Neural crest cell (in vitro differentiated cells): ENCODE measurements at places on chromosomes 1 and 21. TPM values are rescaled to one million over a fixed set of nuclear protein-coding genes. Genes with fewer than 3 reads are reported as not detected.

DNA sequence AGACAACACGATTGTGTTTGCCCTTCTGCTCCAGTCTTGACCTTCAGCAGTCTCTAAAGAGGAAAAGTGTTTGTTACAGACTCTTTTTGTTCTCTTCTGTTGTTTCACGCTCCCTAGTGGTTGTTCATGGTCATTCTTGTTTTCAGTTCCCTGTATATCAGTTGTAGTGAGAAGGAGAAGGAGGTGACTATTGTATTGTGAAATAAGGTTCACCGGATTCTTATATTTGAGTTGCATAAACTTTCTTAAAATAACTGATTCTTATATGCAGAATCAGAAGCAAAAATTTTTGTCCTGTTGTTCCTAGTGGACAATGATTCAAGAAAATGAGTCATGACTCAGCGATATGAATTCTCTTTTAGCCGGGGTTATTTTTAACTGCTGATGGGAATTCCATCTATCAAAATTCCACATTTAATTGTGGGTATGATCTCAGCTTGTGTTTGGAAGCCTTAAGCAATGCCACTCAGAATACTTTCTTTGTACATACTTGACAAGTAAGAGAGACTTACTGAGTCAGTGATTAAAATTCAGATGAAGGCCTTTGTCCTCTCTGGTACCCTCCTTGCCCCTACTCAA is 152.2 kb downstream of the CLEC20A start:
- H3K27me3 ChIP-seq, result no peaks in the 10 kb centered on the region
- H3K4me1 ChIP-seq, result peaks cover 49% of the 10 kb centered on the region
- DNase-seq, result peak; percentile 9
- no peaks in the 10 kb centered on the region for H3K36me3 ChIP-seq

The TLCD4 gene
- 0.89 and 1.2 TPM in 2 replicates for total RNA-seq

The CASZ1 gene
- total RNA-seq, result 2.6 and 2.9 TPM in 2 replicates

The NUP210L gene
- total RNA-seq, result 0.05 TPM in 1 of 2 replicates, not detected in the other

The C1orf116 gene
- 0.30 and 0.37 TPM in 2 replicates for total RNA-seq
